Inflammatory macrophage treated with lipopolysaccharide for 1 hour (primary cell): ENCODE measurements at places on chromosomes 3 and 15.

DNA sequence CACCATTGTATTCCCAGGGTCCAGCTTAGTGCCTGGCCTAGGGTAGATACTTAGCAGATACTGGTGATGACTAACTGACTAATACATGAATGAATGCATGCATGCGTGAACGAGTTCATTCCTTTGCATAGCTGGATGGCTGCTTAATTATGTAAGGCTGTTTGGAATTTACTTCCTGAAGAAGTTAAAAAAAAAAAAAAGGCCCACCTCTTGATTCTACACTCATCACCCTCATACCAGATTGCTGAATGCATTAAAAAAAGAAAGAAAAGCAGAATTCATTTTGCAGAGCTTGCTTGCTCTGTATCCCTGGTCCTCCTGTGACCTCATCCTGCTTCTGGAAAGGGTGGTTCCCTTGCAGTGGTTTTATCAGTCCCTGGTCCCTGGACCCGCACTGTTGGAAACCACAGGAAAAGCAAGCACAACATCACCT lies 277.6 kb upstream of the CFAP20DC start:
- DNase-seq, result no peak

- DNase-seq, result no peak
Measured at GRCh38 chr15:68209735-68210408, 4.7 kb upstream of the CALML4 start.

DNA sequence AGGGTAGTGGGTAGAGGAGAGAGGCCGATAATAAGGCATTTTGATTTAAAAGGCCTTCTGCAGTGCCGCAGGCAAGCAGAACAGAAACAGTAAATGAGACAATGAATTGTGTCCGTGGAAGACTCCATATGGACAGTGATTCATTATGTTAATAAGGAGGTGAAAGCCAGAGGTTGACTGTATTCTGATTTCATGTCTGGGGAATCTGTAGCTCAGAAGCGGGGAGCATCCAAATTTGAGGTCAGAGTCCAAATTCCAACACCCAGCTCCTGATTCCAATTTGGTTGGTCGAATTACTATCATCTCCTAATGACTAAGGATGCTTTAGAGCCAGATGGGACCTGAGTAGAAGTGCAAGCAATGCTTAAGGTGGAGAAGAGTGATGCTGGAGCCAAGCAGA lies 1.0 kb upstream of the TBC1D21 start:
- DNase-seq, result no peak

DNA sequence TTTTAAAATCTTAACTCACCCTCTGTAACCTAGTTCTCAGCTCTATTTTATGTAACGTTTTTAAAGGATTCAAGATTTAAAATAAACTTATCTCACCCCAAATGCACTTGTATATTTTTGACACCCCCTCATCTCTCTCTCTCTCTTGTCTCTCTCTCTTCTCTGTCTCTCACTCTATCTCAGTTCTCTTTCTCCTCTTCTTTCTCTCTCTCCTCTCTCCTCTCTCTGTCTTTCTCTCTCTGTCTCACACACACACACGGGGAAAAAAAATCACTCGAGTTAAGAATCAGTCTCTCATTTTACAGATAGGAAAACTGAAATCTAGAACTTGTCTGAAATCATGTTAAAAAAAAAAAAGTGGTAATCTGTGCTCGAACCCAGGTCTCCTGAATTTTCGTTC lies 108.5 kb downstream of the LPP start:
- no peak for DNase-seq

GRCh38 chr3:10351013-10351735 lies 30.3 kb upstream of the SEC13 start:
- DNase-seq, result no peak

- DNase-seq, result no peak
Measured at GRCh38 chr3:38283810-38284755, 2.0 kb downstream of the SLC22A14 start.
